ENCODE measurements at places on chromosomes 4 and X.

GRCh38 chrX:102968216-102968615 lies 31.1 kb downstream of the RAB40AL start:
- DNase-seq, result no peak

- no peak for DNase-seq
Observed at GRCh38 chr4:77798385-77798784, 20.8 kb downstream of the CNOT6L start.

DNA sequence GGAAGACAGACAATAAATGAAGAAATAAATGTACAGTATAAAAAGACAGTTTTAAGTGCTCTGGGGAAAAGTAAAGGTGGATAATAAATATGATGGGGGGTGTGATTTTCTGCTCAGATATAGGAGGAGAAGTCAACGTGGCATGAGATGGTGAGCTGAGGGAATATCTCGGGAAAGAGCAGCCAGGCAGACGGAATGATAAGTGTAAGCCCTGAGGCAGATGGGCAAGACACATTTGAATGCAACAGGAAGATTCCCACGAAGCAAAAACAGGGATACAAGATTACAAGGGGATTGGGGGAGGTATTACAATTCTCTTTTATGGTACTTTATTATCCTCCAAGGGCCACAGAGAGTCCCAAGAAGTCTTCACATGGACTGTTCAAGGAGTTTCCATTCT lies 11.1 kb downstream of the ANXA3 start:
- DNase-seq, result no peak

GRCh38 chr4:141348125-141348524 lies 127.4 kb downstream of the ZNF330 start:
- DNase-seq, result no peak

GRCh38 chr4:30769093-30769492 lies 48.9 kb downstream of the PCDH7 start:
- no peak for DNase-seq

DNA sequence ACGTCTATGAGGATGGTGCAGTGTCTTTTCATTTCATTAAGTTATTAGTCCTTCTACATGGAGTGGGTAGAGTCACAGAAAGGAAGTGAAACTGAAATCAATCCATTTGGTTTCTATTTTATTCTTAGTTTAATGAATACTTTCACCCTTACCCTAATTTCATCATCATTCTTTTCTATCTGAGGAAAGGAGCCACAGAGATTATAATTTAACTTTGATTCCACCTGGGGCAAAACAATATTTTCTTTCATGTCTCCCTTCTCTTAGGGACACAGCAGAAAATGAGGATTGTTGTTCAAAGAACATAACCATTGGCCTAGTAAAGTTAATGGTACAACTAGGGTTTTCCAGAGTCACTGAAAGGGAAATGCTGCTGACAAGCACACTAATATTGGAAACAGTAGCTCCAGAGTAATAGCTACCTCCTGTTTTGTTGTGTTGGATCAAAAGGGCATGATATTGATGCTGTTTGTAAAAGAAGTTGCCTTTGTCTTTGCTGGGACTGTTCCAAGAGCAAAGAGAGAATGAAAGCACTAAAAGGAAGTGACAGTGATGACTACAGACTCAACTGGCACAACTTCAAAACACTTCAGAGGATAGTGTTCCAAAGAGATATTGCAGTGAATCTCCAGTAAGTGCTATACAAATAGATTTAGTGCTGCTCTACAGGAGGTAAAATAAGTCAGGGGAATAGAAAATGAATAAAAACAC lies 247.1 kb upstream of the PITX2 start:
- no peak for DNase-seq
